Fibroblast of skin of right quadriceps (primary cell): ENCODE measurements at places on chromosomes 13 and 19.

- no peak for DNase-seq
Observed at GRCh38 chr13:110449219-110450015, 112.1 kb downstream of the RAB20 start.

GRCh38 chr19:19591133-19591825, 27.2 kb downstream of the PBX4 start:
- peak; percentile 97 for DNase-seq

DNA sequence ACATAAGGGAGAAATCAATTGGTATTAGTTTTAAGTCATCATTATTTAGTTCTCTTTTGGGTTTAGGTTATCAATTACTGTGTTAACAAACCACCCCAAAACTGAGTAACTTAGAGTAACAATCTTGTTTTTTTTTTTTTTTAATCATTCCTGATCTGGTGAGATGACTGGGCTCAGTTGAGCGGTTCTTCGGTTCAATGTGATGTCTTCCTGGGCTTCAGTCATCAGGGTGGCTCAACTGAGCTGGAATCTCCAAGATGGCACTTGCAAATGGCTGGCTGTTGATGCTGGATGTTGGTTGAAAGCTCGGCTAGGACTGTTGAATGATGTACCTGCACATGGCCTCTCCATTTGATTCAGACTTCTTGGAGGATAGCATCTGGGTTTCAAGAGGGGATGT, 3.2 kb upstream of the TARM1 start:
- DNase-seq: no peak

- DNase-seq: no peak
Observed at GRCh38 chr13:40165316-40165932, 501.0 kb downstream of the FOXO1 start.

DNA sequence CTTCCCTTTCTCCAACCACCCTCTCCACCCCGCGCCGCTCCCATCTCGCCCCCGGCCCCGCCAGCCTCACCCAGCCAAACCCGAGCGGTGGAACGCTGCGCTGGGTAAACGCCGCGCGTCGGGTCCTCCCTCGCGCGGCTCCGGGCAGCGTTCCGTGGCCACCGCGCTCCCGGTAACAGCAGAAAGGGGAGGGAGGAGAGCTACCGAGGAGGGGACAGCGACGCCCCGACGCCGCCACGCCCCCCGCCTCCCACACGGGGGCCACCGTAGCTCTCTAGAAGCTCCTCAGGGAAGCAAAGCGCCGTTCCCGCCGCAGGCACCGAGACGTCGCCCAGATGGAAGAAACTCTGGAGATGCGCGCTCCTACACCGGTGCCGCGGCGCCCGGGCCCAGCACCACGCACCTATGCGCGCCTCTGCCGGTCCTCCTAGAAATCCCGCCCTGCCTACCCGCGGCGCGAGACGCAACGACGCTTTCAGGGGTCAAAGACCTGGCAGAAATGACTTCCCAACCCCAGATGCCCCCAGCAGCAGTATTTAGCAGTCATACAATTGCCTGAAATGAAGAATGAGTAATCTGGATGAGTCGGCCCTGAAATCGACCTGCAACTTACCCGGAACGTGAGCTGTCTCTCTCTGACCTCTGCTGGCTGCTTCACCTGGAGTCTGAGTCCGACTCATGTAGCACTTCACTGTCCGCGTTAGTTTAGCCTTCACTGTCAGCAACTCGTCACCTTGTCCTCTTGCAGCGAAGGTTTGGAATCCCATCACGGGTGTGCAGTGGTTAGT, at the start of gene RUBCNL:
TSS of gene RUBCNL (minus strand) at position 189 of the 788 bp plus-strand sequence. CDS start 14,777 bp downstream, outside the sequence.
- DNase-seq: no peak

GRCh38 chr19:43699506-43700394, 16.1 kb upstream of the IRGC start:
- DNase-seq: peak; percentile 49
